ENCODE measurements at places on chromosomes 5 and 9. TPM values are rescaled to one million over a fixed set of nuclear protein-coding genes. Genes with fewer than 3 reads are reported as not detected.

Gene GPR151
- not detected for polyA plus RNA-seq

Gene SLC34A3
- 2.8 TPM for polyA plus RNA-seq

Gene DMRTA1
- 2.3 TPM for polyA plus RNA-seq

Gene KIF12
- polyA plus RNA-seq, result 45.9 TPM

Gene AQP3
- polyA plus RNA-seq, result 31.5 TPM

Data from left lung (tissue), 14 donors.